ENCODE measurements at places on chromosomes 11 and 22.

- peak; percentile 60 for DNase-seq
Observed at GRCh38 chr11:67656278-67656922, 5.9 kb upstream of the ACY3 start.

- no peak for DNase-seq
Observed at GRCh38 chr22:26318975-26319374, 110.1 kb upstream of the ASPHD2 start.

- DNase-seq = no peak
Observed at GRCh38 chr11:134266440-134266839, 9.7 kb upstream of the GLB1L3 start.

- DNase-seq = no peak
Observed at GRCh38 chr22:37239336-37240239, 4.5 kb downstream of the RAC2 start.

DNA sequence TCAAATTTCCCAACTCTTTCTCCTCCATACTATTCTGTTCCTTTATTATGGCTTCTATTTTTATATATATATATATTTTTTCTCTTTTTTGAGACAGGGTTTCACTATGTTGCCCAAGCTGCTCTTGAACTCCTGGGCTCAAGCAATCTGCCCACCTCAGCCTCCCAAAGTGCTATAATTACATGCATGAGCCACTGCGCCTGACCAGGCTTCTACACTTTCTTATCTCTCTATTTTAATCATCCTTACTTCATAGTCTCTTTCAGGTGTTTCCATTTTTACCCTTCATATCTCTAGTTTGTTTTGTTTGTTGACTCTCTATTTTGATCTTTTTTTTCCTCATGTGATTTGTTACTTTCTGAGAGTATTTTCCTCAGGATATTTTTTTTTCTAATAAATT, 19.8 kb downstream of the GVQW3 start:
- DNase-seq = no peak

GRCh38 chr22:32430352-32430751, 18.3 kb upstream of the RTCB start:
- no peak for DNase-seq

- no peak for DNase-seq
Observed at GRCh38 chr22:38762551-38762983, 6.8 kb upstream of the SUN2 start.

DNA sequence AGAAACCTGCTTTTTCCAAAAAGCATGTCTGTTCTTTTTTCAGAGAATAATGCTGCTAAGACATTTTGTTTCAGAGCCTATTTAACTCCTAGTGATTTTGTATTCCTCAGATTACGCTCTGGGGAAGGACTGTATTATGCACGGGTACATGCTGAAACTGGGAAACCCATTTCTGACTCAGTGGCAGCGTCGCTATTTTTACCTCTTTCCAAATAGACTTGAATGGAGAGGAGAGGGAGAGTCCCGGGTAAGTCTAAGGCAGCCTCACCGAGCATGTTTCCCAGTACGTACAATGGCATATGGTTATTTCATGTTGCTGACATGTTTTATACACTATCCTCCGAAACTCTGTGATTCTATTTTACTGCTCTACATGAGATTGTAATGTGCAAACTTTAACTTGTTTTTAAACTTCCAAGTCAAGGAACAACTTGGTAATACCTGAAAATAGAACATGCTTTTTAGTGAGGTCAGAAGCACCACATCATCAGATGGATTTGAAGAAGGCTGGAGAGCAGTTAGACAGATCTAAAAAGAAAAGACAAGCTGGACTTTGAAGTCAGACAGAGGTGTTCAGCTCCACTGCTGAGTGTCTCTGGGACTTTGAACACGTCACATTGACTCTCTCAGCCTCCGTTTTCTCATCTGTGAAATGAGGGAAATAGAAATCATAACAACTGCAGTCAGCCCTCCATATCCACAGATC, 23.7 kb upstream of the MYO18B start:
- DNase-seq = no peak

GRCh38 chr11:105732611-105733010, 122.7 kb downstream of the GRIA4 start:
- DNase-seq = no peak

- DNase-seq = peak; percentile 62
Observed at GRCh38 chr11:117823294-117823945, 1.1 kb downstream of the FXYD2 start.

DNA sequence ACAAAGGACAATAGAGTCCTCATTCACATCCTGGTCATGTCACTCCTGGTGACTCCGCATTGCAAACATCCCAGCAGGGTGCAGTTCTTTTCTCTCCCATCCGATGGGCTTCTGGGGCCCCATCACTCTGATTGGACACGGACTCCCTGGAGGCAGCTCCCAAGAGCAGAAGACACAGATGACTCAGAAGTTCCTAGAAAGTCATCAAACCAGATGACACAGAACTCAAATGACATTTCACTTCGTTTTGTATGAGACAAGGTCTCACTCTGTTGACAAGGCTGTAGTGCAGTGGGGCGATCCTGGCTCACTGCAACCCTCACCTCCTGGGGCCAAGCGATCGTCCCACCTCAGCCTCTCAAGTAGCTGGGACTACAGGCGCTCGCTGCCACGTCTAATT, 33.2 kb downstream of the ZNF195 start:
- DNase-seq = no peak

DNA sequence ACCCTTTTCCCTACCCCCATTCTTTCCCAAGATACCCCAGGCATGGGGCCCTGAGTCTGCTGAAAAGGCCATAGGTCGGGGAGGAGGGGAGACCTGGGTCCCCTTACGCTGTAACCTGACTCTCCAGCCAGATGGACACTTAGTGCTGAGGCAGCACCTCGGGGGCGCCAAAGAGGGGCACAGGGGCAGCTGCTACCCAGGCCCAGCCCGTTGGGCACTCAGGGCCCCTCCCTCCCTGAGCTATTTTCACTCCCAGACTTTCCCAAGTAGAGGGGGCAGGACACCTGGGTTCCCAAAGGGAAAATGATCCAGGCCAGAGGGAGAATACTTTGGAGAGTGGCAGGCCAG, 933 bp downstream of the ACTN3 start:
- DNase-seq = no peak

DNA sequence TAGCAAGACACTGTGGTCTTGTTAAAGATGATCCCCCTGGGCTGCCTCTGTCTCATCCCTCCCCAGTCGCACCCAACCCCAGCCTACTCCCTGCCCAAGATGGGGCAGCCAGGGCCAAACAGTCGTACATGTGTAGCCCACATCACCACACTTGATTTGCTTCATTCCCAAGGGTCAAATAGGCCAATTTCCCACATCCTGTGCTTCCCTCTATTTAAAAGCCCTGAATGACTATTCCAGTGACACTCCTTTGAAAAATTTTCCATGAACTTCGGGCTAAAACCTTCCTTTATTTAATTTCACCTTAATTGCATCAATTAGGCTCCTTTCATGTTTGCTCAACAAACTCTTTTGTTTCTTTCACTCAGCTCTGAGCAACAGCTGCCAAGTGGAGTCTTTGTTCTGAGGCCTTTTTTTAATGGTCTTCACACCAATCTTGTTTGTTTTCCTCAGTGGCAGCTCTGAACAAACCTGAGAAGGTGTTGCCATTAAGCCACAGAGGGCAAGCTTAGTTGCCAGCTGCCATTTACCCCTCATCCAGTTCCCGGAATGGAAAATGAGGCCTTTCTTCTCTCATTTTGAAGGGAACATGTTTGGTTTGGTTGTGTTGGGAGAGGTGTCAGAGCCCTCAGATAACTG, 126.9 kb downstream of the APIP start:
- no peak for DNase-seq

GRCh38 chr11:118068206-118068944, 8.5 kb upstream of the TMPRSS4 start:
- DNase-seq = no peak

DNA sequence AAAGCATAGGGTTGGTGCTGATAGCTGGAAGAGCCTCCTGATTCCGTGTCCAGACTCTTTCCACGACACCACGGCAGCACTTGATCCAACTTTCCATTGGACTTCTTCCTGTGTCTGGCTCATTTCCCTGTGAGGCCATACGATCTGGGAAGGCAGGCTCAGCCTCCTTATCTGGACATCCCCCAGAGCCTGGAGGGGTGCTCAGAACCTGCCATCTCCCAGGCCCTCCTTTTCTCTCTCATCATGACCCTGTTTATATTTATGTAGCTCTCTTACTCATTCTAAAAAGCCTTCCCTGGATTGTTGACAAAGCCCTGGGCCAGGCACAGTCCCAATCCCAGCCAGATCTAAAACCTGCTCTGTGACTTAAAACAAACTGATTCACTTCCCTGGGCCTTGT, 7.8 kb upstream of the BCL9L start:
- no peak for DNase-seq

GRCh38 chr22:36590441-36591056, 61.6 kb upstream of the EIF3D start:
- no peak for DNase-seq

DNA sequence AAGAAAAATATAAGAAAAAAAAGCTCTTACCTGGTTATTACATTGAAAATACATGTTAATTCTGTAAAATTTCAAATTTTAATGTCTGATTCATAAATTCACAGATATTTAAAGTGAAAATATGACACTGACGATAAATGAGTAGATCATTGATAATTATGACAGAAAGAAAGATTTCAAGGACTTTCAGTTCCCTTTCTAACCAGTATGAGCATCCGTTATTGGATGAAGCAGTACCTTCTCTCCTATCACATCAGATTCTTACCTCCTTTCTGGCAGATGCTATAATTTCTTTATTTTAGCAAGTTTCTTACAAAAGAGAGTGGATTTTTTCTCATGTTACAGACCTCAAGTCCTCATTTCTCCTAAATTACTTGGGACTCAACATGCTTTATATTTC, 847.3 kb downstream of the JRKL start:
- DNase-seq = no peak

- no peak for DNase-seq
Observed at GRCh38 chr11:107561688-107562087, 3.8 kb downstream of the ALKBH8 start.

- no peak for DNase-seq
Observed at GRCh38 chr11:19880088-19880345, 167.4 kb downstream of the NAV2 start.

DNA sequence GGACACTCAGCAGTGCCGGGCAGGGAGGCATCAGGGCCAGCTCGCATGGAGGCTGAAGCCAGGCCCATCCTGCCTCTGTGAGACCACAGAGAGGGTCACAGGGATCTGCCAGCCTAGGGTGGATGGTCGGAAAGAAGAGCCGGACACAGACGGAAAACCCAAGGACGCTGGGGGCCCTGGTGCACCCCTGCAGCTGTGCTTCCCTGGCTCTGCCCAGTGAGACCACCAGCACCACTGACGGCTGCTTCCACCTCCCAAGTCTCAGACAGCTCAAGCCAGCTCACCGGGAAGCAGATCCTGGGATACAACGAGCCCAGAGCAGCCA, 42.2 kb downstream of the SHISAL1 start:
- DNase-seq = no peak

GRCh38 chr11:58637371-58637770, 14.9 kb downstream of the CNTF start:
- DNase-seq = no peak

DNA sequence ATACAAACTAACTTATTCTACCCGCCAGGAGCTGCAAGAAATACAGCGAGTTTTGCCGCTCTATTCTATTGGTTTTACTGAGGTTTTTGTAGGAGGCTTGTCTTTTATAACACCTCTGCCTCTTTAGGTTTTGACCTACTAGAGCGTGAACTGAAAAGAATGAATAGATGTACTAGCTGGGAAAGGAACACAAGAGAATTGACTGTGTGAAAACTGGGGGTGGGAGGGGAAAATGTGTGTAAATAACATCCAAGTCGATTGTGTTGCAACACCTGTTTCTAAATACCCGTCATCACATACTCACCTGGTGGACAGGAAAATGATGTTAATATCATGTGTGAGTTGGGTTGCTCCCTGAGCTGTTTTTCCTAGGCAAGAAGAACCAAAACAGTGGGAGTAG, 12.9 kb upstream of the JHY start:
- no peak for DNase-seq

- DNase-seq = no peak
Observed at GRCh38 chr11:92136797-92137196, 87.8 kb upstream of the FAT3 start.

DNA sequence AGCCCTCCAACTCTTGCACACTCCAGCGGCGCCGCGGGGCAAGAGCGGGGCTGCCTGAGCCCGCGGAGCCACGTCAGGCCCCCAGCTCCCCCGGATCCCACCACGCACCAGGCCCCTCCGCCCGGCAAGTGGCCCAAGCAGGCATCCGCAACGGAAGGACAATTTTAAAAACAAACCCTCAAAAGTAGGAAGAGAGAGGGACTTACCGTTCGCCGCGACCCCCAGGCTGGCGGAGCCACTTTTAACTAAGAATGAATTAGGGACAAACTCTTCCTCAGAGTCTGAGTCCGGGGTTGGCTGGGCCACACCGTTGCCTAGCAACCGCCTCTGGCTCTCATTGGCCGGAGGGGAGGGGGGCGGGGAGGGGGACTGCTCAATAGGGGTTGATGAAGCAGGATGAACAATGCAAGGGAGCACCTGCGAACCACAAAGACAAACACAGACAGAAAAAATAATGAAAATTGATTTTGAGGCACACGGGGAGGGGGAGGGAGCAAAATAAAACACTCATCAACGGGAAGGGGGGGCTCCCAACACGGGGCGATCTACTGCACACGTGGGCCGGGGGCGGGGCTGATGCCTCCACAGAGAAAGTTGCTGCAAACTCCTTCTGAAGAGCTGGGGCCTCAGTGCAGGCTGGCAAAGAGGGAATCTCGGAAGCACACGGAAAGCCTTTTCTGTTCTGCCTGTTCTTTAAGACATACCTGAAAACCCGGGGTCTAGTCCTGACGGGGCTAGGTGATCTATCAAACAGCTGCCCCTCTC, 387.5 kb upstream of the NARS2 start:
- peak; percentile 47 for DNase-seq

DNA sequence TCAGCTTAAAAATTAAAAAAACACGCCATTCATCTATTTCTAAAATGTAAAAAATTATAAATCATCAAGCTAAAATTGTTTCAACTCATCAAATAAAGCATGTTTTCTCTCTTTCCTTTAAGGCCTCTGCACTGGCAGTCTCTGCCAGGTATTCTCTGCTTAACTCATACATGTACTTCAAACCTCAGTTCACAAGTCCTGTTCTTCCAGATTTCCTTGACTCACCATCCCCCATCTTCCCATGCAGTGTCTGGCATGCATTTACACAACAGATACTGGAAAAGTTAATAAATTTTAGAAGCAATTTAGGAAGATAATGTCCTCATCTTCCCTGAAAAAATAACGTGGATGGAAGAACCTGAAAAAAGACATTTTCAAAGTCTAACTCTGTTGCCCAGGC, 32.5 kb downstream of the CSTF3 start:
- no peak for DNase-seq

DNA sequence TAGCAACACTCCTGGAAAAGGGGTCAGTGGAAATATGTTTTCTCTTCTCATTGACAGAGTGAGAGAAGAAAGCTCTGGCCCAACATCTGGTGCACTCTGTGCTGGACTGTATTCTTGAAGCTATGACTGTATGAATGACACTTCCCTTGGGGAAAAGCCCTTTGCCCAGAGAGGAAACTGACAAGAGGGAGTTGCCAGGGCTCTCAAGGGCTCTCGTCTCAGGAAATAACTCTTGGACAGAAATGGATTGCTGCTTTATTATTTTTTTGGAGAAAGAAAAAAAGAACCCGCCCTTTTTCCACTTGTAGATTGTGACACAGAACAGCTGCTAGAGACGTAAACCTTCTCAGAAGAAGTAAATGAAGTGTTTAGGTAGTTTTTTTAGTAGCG, 11.4 kb downstream of the ETS1 start:
- no peak for DNase-seq

- no peak for DNase-seq
Observed at GRCh38 chr11:126575849-126576248, 220.4 kb downstream of the ST3GAL4 start.

Data from GM13977 (cell line).